ENCODE measurements at places on chromosomes 5 and 9. TPM values are rescaled to one million over a fixed set of nuclear protein-coding genes. Genes with fewer than 3 reads are reported as not detected.

The AGXT2 gene
- total RNA-seq: 6.6 TPM

The NSD1 gene
- 82.1 TPM for total RNA-seq

The NTNG2 gene
- total RNA-seq: 3.5 TPM

The DMRT3 gene
- not detected for total RNA-seq

All from mucosa of gallbladder (tissue), 1 donor.